ENCODE measurements at places on chromosomes 5 and 9. TPM values are rescaled to one million over a fixed set of nuclear protein-coding genes. Genes with fewer than 3 reads are reported as not detected.

GRCh38 chr9:136605988-136606660 is 56.6 kb upstream of the EGFL7 start:
- DNase-seq = no peak

DNA sequence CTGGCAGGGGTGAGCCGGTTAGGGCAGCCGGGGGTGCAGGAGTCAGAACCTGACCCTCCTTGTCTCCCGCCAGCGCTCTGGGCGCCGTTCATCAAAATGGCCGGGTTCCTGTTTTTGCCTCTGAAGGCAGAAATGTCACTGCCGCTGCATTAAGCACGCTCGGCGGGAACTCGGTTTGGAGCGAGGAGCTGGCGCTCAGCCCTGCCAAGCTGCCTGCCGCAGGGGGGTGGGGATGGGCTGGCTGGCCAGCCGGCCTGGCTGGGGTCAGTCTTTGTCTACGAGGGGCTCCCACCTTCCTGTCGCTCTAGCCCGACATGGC is 63.7 kb downstream of the CXXC5 start:
- peak; percentile 78 for DNase-seq

DNA sequence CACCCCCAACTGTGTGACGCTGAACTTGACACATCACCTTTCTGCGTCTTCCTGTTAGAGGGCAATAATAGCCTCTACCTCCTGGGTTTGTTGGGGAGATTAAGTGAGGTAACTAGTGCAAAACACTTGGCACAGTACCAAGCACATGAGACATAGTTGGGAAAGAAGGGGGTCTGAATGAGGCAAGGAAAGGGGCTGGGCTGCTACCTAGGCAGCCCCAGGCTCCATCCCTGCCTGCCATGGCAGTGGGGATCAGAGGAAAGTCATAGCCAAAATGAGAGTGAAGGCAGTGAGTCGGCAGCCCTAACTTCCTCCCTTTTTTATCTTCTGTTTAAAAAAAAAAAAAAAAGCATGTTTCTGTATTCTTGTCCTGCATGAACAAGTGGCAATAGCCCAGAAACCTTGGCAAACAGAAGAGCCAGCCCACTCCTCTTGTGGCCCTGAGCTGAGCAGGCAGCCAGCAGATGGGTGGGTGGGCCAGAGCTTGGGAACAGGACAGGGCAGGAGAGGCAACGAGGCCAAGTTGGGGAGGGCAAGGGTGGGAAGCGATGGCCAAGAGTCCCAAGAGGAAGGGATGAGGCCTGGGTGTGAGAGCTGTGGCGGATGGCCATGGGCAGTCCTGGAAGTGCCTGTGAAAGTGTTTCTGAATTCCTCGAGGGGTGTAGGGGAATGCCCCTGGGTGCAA is 11.4 kb downstream of the CAMK2A start:
- no peak for DNase-seq

DNA sequence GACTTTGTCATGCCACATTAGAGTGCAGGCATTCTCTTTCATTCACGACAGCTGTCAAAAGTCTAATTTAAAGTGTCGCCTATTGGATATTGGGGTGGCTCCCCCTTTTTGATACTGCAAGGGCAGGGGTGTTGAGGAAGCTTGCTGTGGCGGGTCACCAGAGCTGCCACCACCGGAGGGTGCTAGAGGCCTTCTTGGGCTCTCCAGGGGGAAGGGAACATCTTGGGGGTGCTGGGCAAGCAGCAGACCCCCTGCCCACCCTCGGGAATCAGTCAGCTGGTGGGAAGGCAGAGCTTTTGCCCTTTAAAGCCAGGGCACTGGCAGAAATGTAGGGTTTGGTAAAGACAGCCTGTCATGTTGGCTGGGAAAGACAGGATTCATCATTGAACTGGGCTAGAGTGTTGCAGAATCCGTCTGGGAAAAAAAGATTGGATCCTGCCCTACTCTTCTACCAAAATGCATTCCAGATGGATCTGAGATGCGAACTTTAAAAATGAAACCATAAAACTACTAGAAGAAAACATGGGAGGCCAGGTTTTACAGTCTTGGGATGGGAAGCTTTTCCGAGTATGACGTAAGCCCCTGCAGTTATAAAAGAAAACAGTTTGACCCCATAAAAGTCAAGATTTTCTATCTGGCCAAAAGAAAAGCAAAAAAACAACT is 22.3 kb downstream of the COL5A1 start:
- no peak for DNase-seq

DNA sequence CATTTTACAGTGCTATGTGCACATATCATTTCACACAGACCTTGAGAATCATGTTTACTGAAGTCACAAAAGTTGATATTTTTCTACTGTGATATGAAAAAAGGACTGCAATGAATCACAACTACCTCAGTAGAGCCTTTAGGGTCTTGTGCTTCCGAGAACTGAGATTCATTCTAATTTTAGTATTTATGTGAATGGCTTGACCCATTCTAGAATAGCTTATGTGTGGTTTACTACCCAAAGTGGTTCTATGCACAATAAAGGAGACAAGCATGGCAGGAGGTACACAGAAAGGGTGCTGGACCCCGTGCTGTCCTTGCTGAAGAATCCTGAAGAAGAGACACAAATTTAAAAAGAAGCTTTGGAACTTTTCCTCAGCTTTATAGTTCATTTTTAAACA is 28.2 kb downstream of the MEF2C start:
- DNase-seq = no peak

GRCh38 chr9:111917980-111918379 is 21.4 kb downstream of the UGCG start:
- no peak for DNase-seq

- DNase-seq = no peak
These were observed 22.6 kb downstream of the DBH start for GRCh38 chr9:133658442-133659431.

GRCh38 chr5:14212838-14213237 is 69.7 kb downstream of the TRIO start:
- DNase-seq = no peak

DNA sequence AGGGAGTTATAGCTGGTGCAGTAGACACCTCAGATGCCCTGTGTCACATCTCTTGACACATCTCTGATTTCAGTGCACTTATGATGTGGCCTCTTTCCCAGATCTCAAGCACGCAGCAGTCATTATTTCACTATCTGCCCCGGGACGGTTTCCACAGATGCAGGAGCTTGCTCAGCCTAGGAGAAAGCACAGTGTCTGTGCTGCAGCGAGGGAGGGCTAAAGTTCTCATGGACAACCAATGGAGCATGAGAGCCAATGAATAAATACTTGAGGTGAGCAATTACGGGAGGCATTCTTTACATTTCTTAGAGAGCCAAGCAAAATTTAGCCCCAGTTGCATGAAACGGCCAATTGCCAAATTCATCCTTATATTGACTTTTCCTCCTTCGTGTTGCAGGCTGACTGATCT is 7.4 kb upstream of the MOB3B start:
- no peak for DNase-seq

GRCh38 chr5:151572657-151573368 is 18.3 kb downstream of the FAT2 start:
- DNase-seq = no peak

- no peak for DNase-seq
These were observed 35.5 kb downstream of the CAMK4 start for GRCh38 chr5:111259636-111260035.

DNA sequence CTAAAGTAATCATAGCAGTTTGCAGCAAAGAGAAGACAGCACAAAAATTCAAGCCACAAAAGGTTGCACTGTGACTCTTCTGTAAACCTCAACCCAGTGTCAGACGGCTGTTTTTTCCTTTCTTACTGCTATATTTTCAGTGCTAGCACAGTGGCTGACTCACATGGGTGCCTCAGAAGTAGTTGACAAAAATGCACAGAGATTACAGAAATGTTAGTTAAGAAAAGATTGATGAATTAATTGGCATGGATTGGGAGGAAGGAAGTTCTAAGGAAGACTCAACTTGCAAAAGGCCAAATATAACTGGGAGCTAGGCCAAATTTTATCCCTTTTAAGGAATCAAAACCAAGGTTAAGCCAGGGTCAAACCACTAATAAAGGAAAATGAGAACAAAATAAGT is 43.7 kb upstream of the ITGA1 start:
- DNase-seq = no peak

SHOC1 gene
- not detected for total RNA-seq

DBH gene
- not detected for total RNA-seq

CNTNAP3B gene
- total RNA-seq = 6.5 TPM

All from G401 (cell line).